ENCODE measurements at places on chromosomes 2 and 18.

- DNase-seq = no peak
Measured at GRCh38 chr2:76870011-76870410, 652.2 kb downstream of the LRRTM4 start.

- DNase-seq = peak; percentile 25
Measured at GRCh38 chr2:175282300-175282699, 100.8 kb upstream of the ATP5MC3 start.

GRCh38 chr18:33812186-33812585 lies 234.2 kb downstream of the ASXL3 start:
- DNase-seq = no peak

GRCh38 chr18:2919600-2919999 lies 72.8 kb downstream of the EMILIN2 start:
- no peak for DNase-seq

GRCh38 chr2:122167515-122167914 lies 412.1 kb downstream of the TSN start:
- no peak for DNase-seq

DNA sequence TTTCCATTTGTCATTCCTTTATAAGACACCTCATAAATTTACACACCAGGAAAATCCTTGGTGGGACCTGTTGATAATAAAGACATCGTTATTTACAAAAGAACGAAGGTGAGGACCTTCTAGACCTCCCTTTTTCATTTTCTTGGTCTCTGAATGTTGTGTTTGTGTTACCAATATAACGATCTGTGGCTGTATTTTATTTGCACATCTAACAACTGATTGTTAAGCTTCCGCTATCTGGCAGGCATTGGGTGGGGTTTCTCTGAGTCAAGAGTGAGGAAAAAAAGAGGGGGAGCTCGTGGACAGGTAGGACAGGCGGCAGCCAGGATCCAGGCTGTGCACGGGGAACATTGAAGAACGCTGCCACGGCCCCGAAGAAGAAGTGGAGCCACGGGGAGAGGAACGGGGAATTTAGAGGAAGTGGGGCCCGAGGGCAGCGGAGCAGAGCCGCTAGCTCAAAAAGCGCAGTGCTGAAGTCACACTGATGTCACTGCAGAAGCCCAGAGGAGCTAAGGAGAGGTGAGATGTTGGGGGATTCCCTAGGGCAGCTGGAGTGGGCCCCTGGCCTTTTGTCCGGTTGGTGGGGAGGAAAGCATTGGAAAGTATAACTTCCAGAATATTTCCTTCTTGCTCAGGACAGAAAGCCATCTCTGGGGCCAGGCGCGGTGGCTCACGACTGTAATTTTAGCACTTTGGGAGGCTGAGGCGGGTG lies 20.9 kb upstream of the DNMT3A start:
- DNase-seq = peak; percentile 93

DNA sequence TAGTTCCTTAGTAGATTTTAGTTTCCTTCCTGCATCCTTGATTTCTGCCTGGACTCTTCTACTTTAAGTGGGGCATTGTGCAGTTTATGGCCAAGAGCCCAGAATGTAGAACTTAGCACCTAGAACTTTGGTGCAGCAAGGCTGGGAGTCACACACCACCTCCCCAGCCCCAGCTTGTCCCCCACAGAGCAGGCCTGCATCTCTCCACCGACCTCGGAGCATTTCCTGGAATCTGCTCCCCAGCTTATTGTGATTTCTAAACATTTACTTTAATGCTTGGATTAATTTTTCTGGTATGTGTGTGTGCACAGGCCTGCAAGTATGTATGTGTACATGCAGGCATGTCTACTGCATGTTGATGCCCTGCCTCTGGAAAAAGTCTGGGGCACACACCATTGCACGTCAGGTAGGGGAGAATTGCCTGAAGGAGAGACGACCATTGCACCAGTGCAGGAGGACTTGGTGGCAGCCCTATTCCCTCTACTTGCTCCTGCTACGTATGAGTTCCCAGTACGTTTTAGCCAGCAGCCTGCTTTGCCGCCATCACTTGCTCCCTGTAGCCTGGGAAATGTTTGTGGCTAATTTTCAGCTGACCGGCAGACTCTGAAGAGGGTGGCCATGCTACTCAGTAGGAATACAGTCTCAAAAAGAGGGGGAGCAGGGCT lies 419.9 kb upstream of the HS6ST1 start:
- no peak for DNase-seq

GRCh38 chr18:21444465-21445212 lies 155.9 kb downstream of the ESCO1 start:
- DNase-seq = peak; percentile 18

DNA sequence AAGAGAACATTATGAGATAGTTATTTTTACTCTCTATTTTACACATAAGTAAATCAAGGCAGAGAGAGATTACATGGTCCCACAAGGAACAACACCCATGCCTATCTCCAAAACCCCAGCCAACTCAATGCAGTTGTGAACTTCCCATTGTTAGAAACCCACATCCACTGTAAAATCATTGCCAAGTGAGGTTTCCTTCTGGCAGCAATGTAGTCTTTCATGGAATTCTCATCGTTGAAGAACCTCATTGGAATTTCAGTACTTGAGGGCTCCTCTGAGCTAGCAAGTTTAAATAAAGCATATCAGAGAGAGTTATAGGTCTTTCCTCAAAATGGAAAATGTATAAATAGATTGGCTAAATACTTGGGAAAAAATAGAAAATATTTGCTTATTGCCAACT lies 105.2 kb downstream of the RAD51AP2 start:
- no peak for DNase-seq

- no peak for DNase-seq
Measured at GRCh38 chr2:79593237-79593867, 80.5 kb downstream of the CTNNA2 start.

DNA sequence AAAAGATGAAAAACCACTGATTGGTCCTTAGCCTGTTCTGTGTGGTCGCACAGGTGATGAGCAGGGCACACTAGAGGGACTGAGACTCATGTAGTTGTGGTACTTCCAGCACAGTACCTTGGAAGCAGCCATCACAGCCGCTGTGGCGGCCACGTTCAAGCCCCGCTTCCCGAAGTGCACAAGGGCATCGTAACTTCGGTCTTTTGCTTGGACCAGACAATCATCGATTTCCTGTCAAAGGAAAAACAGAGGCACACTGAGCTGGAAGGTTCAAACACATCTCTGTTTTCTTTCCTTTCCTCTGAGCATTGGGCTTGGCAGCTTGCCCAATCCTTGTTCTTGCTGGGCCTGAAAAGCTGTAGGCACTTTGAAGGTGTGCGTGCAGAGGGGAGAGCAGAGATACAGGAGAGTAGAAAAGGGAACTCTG lies 52.6 kb downstream of the MRPL35 start:
- DNase-seq = no peak

- peak; percentile 2 for DNase-seq
Measured at GRCh38 chr2:216575465-216575864, 57.8 kb upstream of the IGFBP2 start.

DNA sequence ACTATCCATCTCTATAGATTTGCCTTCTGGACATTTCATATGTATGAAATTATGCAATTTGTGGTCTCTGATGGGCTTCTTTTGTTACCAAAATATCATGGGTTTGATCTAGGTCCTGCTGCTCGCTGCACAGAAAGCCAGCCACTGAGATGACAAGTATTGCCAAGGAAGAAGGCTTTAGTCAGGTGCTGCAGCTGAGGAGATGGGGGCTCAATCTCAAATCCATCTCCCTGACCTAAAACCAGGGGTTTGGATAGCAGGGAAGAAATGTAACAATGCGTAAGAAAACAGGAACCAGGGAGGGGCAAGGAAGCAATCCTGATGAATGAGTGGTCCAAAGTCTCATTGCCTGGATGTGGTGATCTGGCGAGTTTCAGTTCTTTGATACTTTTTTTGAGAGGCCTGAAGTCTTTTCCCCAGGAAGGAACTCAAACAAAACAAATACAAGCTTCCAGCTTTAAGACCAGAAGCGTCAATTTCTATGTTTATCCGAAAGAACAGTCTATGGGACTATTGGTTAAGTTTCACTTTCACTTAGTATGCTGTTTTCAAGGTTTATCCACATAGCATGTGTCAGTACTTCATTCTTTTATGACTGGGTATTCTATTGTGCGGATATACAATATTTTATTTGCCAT lies 3.4 kb upstream of the CKAP2L start:
- DNase-seq = no peak

DNA sequence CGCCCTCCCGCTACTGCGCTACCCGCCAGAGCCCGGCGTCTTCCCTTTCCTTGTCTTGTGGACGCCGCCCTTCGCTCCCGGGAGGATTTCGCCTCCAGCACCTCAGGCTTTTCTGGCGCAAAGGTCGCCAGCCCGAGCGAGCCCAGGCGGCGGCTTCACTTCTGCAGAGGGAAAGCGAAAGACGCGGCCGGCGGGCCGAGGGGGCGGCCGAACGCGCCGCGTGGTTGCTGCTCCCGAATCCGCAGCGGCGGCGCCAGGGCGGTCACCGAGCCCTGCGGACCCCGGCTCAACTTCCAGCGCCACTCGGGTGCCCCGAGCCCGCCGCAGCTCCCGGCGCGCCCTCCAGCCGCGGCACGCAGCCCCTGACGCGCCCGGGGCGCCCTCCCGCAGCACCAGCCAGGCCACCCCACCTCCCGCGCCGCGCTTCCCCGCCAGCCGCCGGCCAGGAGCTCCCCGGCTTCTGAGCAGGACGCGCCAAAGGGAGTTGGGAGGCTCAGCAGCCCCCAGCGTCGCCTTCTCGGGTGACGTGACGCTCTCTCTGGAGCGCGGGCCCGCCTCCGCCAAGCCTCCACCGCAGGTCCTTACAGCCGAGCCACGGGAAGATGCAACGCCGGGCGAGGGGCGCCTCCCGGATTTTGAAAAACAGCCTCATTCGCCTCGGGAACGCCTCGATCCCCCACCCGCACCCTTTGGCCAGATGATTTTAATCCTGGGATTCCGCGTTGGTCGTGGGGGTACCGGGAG lies 84.9 kb upstream of the EPB41L3 start:
- peak; percentile 51 for DNase-seq

- peak; percentile 42 for DNase-seq
Measured at GRCh38 chr2:201242571-201243277, 17.6 kb upstream of the CASP8 start.

GRCh38 chr2:160278879-160279177 lies 78.8 kb upstream of the ITGB6 start:
- no peak for DNase-seq

DNA sequence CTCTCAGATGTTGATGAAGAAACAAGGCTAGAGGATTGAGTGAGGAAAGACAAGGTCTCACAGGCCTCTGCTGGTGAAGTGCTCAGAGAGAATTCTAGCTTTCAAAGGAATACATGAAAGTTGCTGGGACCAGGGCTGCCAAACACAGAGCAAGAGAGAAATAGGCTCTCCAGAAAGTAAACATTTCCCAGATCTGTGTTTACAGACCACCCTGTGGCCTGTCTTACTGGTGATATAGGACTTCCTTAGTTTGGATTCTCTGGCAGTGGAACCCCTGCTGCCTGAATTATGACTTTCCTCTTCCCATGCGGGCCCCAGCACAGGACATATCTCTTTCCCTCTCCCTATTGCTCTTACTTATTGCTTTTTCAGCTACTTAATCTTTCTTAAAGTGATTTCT lies 64.5 kb downstream of the TACR1 start:
- no peak for DNase-seq

DNA sequence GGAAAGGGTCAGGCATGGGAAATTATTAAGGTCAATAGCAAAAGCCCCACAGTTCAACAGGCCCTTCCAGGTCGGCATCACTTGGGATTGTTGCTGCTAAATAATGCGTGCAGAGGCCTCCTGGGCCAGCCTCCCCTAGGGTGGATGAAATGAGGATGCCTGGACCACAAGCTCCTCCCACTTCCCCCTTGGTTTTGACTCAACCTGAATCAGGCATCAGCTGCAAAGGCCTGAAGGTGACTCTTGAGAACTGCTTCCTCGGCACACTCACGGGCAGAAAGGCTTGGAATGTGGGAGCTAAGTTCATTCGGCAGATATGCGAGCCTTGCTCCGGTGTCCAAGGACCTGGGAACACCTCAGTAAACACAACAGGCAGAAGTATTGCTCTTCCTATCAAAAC lies 69.3 kb downstream of the MBP start:
- DNase-seq = no peak

DNA sequence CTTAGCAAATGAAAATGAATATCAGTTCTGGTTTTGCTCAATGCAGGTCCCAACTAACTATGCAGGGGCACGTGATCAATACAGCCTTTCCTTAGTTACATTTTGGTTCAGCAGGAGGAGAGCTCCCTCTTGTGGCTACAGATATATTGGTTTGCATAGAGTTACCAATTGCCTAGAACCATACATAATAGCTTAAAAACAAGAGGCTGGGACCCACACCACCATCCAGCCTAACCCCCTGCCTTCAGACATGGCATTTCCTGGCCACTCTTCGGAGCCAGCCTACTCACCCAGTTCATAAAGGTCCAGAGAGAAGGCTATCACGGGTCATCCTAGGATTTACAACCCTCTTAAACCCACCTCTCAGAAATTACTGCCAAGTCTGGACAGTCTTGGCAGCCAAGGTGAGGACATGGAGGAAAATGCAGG lies 10.5 kb downstream of the CCDC93 start:
- peak; percentile 66 for DNase-seq
